Adrenal gland (tissue), 19 donors: ENCODE measurements at places on chromosomes 3 and 15. TPM values are rescaled to one million over a fixed set of nuclear protein-coding genes. Genes with fewer than 3 reads are reported as not detected.
A peak's percentile ranks its signal among the peaks of the same experiment; 100 is the strongest.

DNA sequence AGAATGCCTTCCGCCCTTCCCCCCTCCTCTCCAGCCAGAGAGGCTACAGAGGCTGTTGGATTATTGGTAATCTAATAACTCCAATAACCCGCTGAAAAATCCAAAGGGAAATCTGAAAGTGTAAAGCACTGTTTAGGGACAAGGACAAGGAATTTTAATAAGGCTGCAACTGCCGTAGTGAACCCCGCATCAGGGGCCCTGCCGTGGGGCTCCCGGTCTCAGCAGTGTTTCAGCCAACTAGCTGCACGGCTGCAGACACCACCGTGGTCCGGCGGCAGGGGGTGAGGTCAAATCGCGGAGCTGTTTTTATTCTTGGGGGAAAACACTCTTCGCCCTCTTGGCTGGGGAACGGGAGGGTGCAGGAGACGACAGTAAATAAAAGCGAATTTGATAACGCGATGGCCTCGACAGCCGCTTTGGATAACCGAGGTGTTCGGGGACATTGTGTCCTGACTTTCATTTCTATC is 6.1 kb downstream of the BCL6 start:
- DNase-seq, result peak; percentile 79

Gene CAMKV
- total RNA-seq, result not detected

- peak; percentile 52 for DNase-seq
Observed at GRCh38 chr3:197298945-197299854, 788 bp upstream of the DLG1 start.

DNA sequence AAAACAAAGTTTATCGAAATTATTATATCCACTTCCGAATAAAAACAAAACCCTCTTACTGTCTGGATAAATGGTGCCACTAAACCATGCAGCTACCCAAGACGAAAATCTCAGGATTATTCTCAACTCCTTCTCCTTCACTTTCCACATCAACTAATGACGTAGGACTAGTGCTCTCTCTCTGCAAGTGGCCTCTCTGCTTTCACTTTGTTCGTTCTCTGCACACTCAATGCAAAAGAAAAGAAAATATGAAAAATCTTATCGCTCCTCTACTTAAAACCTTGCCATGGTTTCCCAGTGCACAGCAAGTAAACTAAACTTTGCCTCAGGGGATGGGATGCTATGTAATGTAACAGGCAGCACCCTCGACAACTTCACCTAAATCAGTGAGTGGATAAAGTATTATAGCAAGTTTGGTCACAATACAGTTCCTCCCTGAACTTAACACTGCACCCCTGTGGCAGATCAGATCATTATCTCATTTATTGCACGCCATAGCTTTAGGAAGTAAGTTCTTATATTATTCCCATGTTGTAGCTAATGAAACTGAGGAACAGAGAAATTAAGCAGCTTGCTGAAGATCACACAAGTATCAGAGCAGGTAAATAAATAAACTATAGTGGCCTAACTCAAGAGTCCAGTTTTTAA is 262.7 kb upstream of the GADL1 start:
- no peak for DNase-seq

GRCh38 chr3:157201648-157202278 is 41.8 kb upstream of the CCNL1 start:
- DNase-seq, result no peak

Gene HCN4
- 0.06 TPM for total RNA-seq

Gene CSK
- total RNA-seq, result 35.8 TPM

Gene SPESP1
- total RNA-seq, result 8.8 TPM

GRCh38 chr3:30263925-30264313 is 342.5 kb upstream of the TGFBR2 start:
- no peak for DNase-seq

DNA sequence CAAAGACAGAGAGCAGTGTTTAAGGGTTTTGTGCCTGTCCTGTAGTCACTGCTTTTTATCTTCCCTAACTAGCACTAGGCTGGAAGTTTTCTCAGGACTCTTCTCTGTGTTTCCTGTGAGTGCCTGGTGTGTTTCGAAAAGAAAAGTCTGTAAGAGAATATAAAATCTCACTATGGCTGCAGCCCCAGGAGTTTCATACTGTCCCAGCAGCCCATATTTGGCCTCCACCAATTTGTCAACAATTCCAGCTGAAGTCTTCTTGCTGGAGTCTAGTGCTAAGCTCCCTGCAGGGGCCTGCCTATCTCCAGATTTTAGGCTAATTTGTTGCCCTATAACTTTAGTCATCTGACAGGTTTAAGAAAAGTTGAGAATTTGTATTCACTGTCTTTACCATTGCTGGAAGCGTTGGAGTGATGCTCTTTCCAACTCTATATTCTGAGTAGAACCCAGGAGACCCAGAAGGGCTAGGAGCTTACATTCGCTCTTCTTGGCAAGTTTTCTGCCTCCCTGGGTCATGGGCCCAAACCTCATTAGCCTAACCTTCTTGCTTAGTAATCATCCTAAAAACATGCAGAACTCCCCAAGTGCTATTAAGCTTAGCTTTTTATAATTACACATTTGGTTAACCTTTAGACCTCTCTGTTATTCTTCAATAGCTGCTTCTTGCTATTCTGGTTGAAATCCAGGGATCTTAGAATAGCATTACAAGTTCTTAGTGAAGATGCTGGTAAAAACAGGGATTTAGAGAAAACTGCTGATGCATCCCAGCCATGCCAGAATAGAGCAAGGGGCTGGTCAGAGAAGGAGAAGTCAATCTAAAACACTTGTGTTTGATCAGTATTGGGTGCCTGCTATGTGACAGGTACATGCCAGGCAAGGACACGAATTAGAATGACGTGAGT is 283.1 kb downstream of the NEK10 start:
- no peak for DNase-seq

Gene FRMD5
- 20.3 TPM for total RNA-seq

- DNase-seq, result no peak
Observed at GRCh38 chr3:70824773-70825172, 512.3 kb upstream of the MDFIC2 start.

Gene XCR1
- total RNA-seq, result not detected
